Renal cortex interstitium (tissue), 15 donors: ENCODE measurements at places on chromosomes 6 and 20. TPM values are rescaled to one million over a fixed set of nuclear protein-coding genes. Genes with fewer than 3 reads are reported as not detected.

GRCh38 chr6:63674635-63675034 lies 39.0 kb downstream of the PHF3 start:
- no peak for DNase-seq

- no peak for DNase-seq
Measured at GRCh38 chr20:40941133-40941610, 87.5 kb upstream of the TOP1 start.

DNA sequence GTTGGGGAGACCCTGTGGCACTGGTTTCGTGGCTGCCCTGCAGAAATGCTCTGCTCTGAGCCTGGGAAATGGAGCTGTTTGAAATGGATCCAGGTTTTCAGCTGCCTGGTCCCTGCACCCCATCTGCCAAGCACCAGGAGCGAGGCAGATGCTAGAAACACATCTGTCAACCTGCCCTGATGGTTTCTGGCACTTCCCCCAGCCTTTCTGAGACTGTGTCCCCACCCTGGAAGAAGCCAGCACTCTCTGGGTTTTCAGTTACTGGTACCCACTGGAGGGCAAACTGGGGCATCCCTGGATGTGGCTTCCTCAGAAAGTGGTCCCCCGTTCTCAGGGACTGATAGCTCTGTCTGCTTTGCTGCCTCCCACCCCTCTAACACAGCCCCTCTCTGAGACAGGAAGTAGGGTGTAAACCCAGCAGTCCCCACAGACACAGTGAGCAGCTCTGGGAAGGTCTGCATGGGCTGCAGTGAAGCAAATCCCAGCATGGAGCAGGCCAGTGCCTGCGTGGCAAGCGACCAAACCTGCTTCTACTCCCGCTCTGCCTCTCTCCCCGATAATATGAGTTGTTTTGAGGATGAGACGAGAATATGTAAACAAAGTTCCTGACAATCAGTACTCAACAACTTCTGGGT lies 54.2 kb upstream of the MAFB start:
- no peak for DNase-seq

DNA sequence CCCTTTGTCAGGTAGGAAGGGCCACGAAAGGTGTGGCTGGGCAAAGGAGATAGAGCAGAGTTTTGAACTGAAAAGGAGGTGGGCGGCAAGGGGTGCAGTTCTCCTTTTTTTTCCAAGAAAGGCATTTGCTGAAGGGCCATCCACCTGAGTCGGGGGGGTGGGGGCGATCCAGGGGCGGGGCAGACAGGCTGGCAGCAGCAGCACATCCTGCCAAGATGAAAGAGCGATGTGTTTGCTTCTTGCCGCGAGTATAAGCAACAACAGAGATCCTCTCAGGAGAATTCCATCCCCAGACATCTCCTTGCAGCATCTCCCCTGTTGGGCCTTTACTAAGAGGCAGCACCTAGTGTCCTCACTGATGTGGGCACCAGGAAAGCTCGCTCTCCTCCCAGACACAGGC lies 516.5 kb downstream of the CD83 start:
- DNase-seq, result no peak

- DNase-seq, result no peak
Measured at GRCh38 chr6:130466052-130466747, 100.4 kb downstream of the TMEM200A start.

DNA sequence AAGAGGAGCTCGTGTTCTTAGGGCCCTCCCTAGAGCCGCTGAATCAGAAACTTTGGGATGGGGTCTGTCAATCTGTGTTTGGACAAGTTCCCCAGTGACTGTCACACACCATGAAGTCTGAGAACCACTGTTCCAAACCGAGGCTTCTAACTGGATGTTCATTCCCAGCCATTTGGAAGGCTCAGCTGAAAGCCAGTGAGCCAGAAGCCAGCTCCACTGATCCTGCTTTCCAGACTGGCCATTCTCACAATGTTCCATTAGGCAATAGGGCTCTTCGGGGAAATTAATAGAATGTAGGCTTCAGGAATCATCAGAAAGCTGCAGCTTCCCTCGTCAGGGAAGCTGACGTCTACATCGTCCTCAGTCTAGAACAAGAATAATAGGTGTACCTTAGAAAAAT lies 90.8 kb upstream of the QKI start:
- DNase-seq, result no peak

DNA sequence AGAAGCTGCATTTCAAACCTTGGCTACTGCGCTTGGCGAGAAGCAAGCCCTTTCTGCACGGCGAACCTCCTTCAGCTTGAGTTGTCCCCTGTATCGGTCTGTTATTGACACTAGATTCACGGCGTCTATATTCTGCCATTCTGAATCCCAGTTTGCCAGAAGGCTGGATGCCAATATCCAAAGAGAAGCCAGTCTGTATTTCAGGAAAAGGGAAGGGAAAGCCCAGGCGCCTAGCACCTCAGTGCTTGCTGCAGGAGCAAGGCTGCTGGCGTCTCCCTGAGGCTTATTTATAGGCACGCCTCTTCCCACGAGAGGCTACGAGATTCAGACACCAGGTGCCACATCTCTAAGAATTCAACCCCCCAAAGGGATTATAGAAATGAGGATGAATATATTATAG lies 89.6 kb upstream of the CDH4 start:
- no peak for DNase-seq

The MLIP gene
- 0.48 TPM for polyA plus RNA-seq

The RNF217 gene
- 13.0 TPM for polyA plus RNA-seq

The RIN2 gene
- 40.2 TPM for polyA plus RNA-seq

- DNase-seq, result no peak
Measured at GRCh38 chr6:105274678-105275077, 94.9 kb upstream of the POPDC3 start.

The TTK gene
- 23.4 TPM for polyA plus RNA-seq

The SIRPB2 gene
- 0.87 TPM for polyA plus RNA-seq

DNA sequence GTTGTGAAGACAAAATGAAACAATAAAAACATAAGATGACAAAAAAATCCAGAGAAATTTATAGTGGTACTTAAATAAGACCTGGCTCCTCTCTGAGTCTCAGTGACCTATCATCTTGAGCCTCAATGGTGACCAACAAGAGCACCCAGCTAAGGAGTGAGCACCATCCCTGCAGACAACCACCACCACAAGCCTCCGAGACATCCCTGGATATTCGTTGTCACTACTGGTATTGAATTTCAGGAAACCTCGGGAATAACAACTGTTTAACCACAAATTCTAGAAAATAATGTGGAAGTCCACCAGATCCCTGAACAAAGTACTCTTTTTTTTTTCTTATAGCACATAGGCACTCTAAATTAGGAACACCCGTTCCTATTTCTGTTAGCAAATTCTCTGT lies 32.2 kb upstream of the ADGRF5 start:
- no peak for DNase-seq

GRCh38 chr20:25007491-25008305 lies 15.1 kb upstream of the APMAP start:
- no peak for DNase-seq

- no peak for DNase-seq
Measured at GRCh38 chr20:1324598-1325172, 4.3 kb downstream of the SDCBP2 start.

DNA sequence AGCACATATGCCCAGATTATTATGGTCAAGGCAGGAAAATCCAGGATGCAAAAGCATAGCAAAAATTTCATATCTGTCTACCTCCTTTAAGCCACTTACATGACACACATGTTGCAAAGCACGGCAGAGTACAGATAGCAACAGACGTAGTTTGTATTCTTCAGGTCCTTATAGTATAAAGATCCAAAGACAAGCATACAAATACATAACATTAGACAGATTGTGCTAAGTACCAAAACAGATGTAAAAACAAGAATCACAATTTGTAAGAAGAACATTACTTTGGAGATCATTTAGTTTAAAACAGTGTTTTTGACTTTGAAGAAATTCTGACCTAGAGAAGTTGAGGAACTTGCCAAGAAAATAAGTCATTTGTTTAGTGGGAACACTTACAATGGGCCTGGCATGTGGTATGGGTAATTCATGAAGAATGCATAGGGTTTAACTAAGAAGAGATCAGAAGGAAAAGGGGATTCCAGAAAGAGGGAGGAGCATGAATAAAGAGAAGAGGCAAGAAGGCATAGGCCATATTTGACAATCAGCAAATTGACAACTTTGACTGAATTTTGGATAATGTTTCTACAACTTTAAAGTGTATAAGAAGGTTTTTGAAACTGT lies 30.6 kb upstream of the LMBRD1 start:
- DNase-seq, result no peak

GRCh38 chr6:154901876-154902552 lies 93.1 kb upstream of the TIAM2 start:
- no peak for DNase-seq

GRCh38 chr20:588476-588875 lies 21.6 kb downstream of the TCF15 start:
- DNase-seq, result no peak

GRCh38 chr20:58810116-58810878 lies 40.4 kb downstream of the GNAS-AS1 start:
- DNase-seq, result no peak

DNA sequence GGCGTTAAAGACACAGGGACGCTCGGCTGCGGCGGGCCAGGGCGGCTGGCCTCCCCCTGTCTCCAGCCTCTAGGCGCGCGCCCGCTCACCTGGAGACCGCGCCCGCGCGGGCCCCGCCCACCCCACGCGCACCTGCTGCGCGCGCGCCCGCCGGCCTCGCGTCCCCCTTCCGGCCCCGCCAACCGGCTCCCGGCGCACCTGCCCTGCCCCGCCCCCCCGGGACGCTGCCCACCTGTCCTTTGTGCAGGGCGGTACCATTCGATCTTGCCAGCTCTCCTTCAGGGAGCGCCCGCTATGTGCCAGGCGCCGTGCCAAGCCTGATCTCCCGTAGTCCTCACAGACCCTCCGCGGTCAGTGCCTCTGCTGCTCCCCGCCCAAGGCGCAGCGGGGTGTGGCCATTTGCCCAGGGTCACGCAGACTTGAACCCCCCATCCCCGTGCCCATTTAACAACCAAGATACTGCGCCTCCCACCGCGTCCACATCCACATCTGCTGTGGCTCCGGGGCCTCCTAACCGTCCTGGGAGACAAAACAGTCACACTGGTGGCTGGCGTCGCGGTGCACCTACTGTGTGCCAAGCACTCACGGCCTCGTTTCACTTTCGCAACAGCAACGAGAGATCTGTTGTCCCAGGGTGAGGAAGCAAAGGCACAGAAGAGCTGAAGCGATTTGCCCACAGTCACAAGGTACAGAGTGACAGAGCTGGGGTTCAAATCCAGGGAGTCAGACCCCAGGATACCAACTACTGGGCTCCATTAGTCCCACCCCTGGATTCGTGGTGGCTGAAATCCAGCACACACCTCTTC lies 48.1 kb downstream of the NOL4L start:
- no peak for DNase-seq

The SUMO4 gene
- polyA plus RNA-seq, result 0.79 TPM

The E2F1 gene
- polyA plus RNA-seq, result 10.7 TPM
